ENCODE measurements at places on chromosomes 7 and 10.

GRCh38 chr10:14659626-14660196 is 115.0 kb downstream of the FAM107B start:
- DNase-seq = no peak

DNA sequence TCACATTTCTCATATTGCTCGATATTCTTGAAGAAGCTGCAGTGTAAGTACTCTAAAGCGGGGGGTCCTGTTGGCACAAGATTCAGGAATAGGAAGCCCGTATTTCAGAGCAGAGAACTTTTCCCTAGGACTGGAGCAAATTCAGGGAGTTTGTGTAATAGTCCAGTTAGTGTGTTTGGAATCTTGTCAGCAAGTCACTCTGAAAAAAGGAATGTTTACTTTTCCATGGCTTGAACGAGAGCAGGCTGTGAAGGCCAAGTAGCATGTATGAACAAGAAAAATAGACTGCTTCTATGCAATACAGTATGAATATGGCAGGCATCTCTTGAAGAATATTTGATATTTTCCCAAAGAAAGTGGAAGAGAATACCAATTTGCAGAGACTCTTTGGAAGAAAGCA is 39.8 kb downstream of the CDC123 start:
- no peak for DNase-seq

GRCh38 chr7:127927348-127927696 is 103.9 kb downstream of the LRRC4 start:
- DNase-seq = no peak

DNA sequence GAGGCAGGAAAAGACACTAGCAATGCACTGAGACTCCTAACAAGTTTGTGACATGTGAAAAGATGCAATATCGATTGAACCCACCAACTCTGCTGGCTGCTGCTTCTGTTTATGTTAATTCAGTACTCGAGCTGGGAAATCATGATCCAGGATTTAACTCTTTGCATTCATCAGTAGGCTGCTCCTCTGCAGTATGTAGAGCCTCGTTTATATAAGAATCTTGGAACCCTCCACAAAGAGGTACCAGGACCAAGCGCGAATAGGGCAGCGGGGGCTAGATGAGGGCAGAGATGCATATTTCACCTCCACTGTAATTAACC is 7.8 kb downstream of the PRKAG2 start:
- DNase-seq = no peak

DNA sequence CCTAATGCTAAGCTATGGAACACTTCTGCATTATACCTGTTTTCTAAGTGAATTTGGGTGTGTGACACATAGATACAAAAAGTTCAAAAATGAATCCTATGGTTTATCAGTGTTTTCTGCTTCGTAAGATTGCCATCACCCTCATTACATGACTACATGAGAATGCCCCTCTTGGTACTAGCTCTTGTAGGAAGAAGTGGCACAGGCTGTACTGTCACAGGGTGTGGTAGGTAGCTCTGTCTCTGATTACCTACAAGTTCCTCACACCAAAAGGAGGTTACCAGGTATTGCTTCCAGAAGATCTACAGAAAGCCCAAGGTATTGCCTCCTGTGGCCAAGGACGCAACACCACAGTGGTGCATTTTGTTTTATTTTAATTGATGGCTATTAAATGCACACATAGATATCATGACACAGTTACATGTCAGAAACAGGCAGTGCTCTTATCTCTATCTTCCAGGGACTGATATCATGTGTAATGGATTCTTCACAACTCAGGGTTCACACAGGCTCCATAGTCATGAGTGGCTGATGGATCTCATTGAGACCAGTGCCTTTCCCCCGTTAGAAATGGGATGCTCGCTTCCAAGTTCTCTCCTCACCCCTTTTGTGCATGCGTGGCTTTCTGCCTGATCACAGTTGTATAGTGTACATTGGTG is 6.6 kb downstream of the OPTN start:
- no peak for DNase-seq

All from stimulated activated CD8-positive, alpha-beta memory T cell treated with anti-CD3 and anti-CD28 coated beads, Interleukin-7, amount 100 ng/mL, for 1 hour (primary cell).